Amygdala (tissue), 56 donors: ENCODE measurements at places on chromosomes 3 and 15.

GRCh38 chr3:125587039-125587648 is 8.2 kb downstream of the OSBPL11 start:
- DNase-seq = no peak

GRCh38 chr3:149015393-149015792 is 24.1 kb downstream of the GYG1 start:
- DNase-seq = no peak

DNA sequence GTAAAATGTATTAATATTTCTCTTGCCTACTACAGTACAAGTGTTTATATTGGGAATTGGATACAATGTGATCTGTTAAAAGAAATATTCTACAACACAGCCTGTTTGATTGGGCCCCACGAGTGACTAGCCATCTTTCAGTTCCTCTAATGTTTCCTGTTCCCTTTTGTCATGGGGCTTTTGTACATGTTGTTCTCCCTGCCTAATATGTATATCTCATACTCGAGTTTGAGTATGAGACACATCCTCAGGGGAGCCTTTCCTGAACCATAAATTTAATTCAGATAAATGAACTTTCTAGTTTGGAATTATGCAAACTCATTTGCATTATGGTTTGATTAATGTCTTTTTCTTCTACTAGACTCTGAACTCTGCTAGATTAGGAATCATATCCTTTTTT is 65.5 kb downstream of the MEF2A start:
- DNase-seq = no peak

- no peak for DNase-seq
These were observed 183.2 kb downstream of the GAP43 start for GRCh38 chr3:115806501-115806900.

DNA sequence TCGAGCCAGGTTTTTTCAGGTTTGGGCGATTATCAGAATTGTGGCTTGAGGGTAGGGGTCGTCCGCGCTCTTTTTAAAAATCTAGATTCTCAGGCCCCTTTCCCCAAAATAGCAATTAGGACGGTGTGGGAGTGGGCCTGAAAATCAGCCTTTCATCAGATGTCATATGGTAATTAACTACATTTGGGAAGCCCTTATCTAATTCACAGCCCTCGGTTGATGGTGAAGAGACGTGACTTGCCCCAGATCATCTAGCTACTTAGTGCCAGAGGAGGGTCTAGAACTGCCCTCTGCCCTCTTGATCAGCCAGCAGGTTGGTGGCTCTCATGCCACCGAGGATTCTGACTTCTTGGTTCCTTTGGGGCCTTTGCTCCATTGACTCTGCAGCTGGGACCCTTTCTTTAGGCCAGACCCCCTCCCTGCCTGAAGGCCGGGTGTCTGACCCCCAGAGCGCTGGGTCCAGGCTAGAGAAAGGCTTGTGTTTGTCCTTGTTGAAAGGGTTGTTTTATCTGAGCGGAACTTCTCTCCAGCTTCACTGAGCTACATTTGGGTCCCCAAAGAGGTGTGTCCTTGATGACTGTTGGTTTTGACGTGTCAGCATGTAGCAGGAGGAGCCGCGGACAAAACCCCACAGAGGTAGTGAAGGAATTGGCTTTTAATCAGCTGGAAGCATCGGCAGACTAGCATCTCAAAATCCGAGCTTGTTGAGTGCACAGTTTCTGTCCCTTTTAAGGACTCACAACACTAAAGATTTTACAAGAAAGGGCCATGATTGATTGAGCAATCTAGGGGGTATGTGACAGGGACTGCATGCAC is 857 bp downstream of the AEN start:
- DNase-seq = no peak

DNA sequence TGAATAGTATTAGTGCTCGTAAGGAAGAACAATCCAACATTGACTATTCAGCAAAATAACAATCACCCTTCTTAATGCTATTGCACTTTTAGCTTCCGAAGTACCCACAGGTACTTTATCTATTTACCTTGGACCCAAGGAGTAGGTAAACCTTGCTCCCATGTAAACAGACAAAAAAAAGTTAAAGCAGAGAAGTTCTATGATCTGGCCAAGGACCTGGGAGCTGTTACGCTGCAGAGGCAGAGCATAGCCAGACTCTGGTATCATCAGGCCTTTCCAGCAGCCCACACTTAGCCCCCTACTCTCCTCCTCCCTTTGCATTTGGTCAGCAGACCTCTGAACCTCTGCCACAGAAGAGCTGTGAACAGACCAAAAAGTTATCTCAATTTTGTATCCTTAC is 130.3 kb upstream of the TPM1 start:
- no peak for DNase-seq

DNA sequence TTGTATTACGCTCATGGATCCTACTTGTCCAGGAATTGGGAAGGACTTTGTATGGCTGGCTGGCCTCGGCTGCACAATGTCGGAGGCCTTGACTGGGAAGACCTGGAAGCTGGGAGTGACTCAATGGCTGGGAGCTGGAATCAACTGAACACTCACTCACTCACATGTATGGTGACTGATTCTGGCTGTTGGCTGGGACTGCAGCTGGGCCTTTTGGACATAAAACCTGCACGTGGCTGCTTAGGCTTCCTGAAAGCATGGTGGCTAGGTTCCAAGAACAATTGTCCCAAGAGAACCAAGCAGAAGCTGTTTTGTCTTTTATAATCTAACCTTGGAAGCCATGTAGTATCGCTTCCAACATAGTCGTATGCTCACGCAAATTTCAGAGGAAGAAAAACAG is 38.0 kb upstream of the CMTM8 start:
- DNase-seq = no peak

- DNase-seq = no peak
These were observed 93.1 kb downstream of the C3orf70 start for GRCh38 chr3:185059766-185060165.

DNA sequence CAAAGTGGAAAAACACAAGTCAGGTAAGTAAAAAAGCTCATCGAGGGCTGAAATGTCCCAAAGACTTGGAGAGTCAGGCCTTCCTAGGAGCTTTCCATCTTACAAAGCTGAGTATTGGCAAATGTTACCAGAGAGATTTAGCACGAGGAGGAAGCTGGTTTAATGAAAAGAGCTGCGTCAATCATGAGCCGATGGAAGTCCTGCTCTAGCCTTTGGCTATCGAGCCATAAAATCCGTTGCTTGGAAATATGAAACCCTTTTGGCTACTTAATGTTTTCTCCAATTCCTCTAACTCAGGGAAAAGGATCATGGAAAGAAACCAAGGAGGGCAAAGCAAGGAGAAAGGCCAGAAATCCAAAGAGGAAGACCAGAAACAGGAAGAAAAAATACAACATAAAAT is 1074.6 kb downstream of the FHIT start:
- no peak for DNase-seq

DNA sequence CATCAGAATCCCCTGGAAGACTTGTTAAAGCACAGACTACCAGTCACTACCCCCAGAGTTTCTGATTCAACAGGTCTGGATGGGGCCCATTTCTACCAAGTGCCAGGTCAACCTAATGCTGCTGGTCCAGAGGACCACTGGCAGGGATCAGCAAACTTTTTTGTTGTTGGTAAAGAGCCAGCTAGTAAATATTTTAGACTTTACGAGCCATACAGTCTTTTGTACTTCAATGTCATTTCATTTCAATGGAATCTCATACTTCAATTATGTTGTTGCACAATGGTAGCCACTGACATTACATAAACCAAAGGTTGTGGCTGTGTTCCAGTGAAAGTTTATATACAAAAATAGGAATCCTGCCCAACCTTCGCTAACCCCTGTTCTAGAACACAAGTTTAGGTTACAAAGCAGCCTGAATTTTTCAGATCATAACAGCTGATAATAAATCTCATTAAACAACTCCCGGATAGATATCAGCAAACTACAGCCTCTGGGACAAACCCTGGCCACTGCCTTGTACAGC is 28.7 kb downstream of the ULK4 start:
- DNase-seq = no peak

GRCh38 chr3:160498202-160498601 is 48.6 kb upstream of the TRIM59 start:
- DNase-seq = no peak

GRCh38 chr3:23421811-23422516 is 218.8 kb downstream of the UBE2E2 start:
- no peak for DNase-seq

DNA sequence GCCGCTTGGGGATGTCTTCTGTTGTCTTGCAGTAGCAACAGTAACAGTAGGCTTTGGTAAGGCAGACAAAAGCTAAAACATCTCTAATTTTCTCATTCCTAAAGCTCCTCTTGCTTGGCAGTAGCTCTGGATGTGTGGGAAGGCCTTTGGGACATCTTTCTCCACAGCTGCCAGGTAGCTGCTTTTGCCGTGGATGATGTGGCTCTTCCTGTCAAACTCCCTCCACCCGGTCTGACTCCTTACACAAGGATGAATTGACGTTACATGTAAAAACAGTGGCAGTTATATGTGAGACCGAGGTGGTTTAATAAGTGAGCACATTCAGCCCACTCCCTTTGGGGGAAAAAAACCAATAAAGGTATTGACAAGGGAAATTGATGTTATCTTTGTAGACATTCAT is 309.1 kb downstream of the TUSC7 start:
- no peak for DNase-seq

- no peak for DNase-seq
These were observed 41.1 kb upstream of the UBE2E2 start for GRCh38 chr3:23161896-23162570.

DNA sequence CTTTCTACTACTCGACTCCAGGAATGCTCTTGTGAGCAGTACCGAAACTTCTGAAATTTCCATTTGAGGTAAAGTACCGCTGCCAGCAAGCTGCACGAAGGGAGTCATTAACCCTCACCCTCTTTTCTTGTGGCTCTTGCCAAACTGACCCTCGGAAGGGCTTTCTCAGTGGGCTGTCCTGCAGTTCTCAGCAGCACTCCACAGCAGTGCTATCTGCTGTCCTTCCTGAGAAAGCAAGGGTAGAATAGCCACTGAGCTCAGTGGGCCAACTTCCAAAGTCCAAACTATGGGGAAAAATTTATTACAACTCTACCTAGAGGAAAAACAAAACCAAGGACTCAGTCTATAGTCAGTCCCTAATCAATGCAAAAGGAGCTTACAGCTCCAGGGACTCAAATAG is 38.5 kb upstream of the COL8A1 start:
- no peak for DNase-seq

DNA sequence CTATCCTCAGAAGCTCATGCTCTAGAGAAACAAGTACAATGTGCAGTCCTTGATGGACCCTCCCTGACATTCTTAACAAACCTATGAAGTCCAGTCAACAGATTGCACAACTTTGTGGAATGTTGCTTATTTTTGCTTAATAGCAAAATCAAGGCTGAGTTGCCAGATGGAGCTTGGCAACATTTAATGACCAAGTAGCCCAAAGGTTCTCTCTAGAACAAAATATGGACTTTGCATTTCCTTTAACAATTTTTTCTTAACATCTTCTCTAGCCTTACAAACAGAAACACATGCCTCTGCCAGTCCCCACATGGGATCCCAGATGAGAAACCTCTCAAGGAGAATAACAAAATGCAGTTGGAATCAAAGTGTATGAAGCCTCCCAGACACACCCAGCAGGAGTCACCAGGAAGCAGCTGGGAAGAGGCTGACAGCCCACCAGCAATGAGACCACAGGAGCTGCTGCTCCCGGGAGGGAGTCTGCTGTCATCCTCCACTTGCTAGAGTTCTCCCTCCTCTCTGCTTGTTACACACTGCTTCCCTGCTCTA is 422.5 kb upstream of the CDIN1 start:
- no peak for DNase-seq

DNA sequence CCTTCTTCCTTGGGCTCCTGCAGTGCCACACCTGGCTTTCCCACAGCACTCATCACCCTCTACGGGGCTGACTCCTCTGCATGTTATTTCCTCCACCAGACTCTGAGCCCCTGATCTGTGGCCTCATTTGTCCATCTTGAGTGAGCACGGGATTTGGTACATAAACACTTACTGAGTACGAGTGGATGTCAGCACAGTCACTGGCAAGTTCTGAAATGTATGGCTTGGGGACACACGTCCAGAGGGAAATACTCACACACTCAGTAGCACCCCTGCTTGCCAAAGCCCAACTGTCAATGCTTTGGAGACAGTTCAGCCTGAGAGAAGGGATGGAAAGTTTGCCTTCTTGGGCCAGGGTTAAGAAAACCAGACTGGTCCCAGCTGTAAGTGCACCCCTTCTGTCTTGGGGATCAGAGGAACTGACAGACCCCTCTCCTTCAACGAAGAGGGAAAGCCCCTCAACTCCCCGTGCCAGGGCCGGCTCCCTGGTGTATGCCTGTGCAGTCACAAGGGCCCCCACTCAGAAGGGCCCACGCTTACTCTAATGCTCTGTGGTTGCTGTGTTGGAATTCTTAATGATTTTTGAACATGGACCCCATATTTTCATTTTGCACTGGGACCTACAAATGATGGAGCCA is 71.9 kb downstream of the UMPS start:
- no peak for DNase-seq

DNA sequence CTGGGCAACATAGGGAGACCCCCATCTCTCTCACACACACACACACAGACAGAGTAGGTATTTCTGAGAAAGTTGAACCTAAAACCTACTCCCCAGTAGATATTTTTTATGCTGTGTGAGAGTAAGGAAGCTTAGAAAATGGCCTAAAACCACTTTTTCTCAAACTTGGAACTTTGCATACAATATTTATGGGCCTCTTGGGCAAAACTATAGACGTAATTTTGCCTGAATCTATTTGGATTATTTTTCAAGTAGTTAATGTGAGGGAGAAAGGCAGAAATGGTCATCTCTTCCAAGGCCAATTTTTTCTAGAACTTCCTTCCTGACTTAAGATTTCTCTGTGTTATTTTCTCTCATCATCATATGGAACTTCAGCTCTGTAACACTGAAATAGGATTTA is 81.7 kb downstream of the ZNF609 start:
- no peak for DNase-seq

DNA sequence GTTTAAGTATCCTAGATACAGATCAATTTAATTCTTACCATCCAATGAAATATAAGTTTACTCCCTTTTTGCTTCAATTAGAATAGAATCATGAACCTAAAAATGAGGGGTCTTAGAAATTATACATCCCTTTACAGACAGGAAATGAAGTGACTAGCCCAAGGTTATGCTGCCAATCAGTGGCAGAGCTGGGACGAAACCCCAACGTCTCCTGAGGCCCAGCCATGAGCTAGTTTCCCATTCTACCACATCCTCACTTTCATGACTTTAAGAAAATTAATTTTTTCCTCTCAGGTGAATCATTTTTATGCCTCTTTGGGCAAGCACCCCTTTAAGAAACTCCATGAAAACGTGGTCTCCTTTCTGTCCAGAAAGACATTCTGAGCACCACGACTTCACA is 11.2 kb downstream of the LRIG1 start:
- no peak for DNase-seq

GRCh38 chr3:27577504-27577903 is 93.3 kb upstream of the SLC4A7 start:
- no peak for DNase-seq

- no peak for DNase-seq
These were observed 29.2 kb downstream of the PLOD2 start for GRCh38 chr3:146131616-146132410.

DNA sequence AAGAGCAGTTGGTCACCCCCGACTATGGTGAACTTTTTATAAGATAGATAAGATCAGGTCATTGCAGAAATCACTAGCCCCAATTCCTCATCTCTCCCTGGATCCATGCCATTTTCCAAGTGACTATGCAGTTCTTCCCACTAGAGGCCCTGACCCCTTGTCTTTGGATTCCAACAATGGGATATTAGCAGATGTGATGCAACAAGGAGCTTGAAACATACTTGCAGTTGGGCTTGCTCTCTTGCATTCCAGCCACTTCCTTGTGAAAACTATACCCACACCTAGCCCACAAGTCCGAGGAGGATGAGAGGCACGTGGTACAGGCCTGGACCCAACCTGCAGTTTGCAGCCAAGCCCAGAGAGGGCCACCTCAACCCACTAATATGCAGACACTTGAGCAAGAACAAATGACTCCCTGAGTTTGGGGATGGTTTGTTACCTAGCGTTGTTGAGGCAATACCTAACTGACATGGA is 60.6 kb downstream of the SUCLG2 start:
- DNase-seq = no peak
